Amniotic epithelial cell (primary cell): ENCODE measurements at places on chromosomes 12 and 14.

DNA sequence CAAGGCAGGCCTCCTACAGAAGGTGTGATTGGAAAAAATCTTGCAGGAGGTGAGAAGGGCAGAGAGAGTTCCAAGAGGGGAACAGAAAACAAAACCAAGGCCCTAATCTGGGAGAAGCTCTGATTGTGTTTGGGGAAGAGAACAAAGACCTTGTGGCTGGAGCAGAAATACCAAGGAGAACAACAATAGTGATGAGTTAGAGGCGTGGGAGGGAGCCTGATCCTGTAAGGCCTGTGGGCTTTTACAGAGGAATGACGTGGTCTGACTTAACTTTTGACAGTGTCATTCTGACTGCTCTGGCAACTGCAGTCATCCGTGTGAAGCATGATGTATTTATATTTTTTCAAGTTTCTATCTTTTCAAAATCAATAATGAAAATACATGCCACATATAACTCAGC is 200.6 kb downstream of the ANO4 start:
- no peak for DNase-seq

DNA sequence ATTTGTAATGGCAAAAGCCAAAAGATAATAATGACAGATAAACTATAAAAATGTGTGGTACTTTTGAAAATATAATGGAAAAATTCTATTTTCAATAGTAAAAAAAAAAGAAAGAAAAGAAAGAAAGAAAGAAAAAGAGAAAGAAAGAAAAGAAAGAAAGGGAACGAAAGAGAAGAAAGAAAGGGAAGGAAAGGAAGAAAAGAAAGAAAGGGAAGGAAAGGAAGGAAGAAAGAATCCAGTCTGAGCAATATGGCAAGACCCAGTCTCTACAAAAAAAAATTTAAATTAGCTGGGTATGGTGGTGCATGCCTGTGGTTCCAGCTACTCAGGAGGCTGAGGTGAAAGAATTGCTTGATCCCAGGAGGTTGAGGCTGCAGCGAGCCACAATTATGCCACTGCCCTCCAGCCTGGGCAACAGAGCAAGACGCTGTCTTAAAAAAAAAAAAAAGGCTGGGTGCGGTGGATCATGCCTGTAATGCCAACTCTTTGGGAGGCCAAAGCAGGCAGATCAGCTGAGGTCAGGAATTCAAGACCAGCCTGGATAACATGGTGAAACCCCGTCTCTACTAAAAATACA is 38.4 kb downstream of the EAPP start:
- no peak for DNase-seq

DNA sequence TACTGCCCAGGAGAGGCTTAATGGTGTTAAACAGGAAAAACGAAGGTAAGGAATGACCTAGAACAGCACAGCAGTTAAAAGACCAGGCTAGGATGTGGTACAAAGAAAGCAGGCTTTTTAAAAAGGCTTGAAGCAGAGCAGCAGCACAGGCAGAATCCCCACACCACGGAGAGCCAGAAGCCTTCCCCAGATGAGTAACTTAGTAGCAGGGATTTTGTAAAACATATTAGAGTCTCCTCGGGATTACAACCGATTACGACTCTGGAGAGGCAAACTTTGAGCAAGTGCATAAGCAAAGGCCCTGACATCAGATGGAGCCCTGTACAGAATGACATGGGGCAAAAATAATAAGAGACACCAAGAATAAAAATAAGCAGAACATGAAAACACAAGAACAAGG is 37.1 kb upstream of the DHRS4 start:
- no peak for DNase-seq

- peak; percentile 66 for DNase-seq
These were observed 1963.4 kb upstream of the FLRT2 start for GRCh38 chr14:83566567-83566966.

DNA sequence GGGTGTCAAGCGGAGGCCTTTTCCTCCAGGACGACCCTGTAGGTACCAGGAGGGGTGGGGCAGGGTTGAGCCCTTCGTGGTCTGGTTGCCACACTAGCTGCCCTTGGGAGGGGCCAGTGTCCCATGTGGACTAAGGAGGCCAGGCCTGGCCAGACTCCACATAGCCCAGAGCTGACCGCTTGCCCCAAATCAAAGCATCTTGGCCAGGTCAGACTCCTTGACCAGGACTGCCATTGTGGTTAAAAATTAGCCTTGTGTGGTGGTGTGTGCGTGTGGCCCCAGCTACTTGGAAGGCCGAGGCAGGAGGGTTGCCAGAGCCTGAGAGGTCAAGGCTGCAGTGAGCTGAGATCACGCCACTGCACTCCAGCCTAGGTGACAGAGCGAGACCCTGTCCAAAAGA is 24.8 kb downstream of the ALDH2 start:
- no peak for DNase-seq

DNA sequence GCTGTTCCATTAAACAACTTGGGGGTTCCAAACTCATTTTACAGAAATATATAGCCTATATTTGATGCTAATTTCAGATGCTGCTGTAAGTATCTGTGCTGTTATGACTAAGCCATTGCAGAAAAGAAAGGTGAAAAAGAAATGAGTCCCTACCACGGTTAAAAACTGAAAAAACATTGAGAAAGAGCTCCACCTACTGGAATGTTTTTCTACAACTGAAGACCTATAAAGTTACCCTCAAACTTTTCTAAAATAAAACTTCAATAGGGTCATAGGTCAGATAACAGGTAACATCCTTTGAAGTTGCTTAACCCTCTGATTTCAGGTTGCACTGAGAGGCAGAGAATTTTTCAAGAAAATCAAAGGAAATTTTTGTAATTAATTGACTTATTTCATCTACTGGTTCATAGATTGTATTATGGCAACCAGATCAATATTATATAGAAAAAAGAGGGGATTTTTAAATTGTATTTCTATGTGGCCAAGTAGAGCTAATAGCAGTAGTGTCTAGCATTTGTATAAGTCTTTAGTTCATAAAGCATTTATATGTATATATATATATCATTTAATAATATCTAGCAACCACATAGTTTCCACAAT is 279.9 kb downstream of the RPS29 start:
- DNase-seq: peak; percentile 12
